ENCODE measurements at places on chromosomes 12 and 14. TPM values are rescaled to one million over a fixed set of nuclear protein-coding genes. Genes with fewer than 3 reads are reported as not detected.

Gene B4GALNT1
- 4.0 TPM for total RNA-seq

Gene TEX52
- total RNA-seq: 0.12 TPM

Gene RD3L
- not detected for total RNA-seq

Gene LHX5
- not detected for total RNA-seq

Gene GPD1
- not detected for total RNA-seq

Gene EIF5
- 230 TPM for total RNA-seq

Gene CD163
- not detected for total RNA-seq

Gene PRPF40B
- total RNA-seq: 12.4 TPM

Gene ZNF891
- 1.00 TPM for total RNA-seq

Gene SLC7A8
- total RNA-seq: 21.5 TPM

Gene KERA
- total RNA-seq: not detected

Gene PLA2G1B
- total RNA-seq: not detected

Gene TAS2R7
- total RNA-seq: not detected

Gene SYT1
- total RNA-seq: 2.3 TPM

Gene CFAP251
- 2.3 TPM for total RNA-seq

Gene DENR
- 37.9 TPM for total RNA-seq

Gene JPH4
- not detected for total RNA-seq

Gene IKBIP
- 82.9 TPM for total RNA-seq

Gene TMPRSS12
- not detected for total RNA-seq

Gene MEG3
- total RNA-seq: 81.9 TPM

Gene A2ML1
- total RNA-seq: not detected

Gene FAM186B
- total RNA-seq: 0.22 TPM

Gene ADAM21
- total RNA-seq: 0.33 TPM

Gene ESRRB
- total RNA-seq: not detected

Gene KIF26A
- total RNA-seq: 1.5 TPM

Gene PRR4
- total RNA-seq: 1.1 TPM

Gene ABCB9
- 6.4 TPM for total RNA-seq

Gene CELA1
- total RNA-seq: not detected

Gene SOX5
- 18.2 TPM for total RNA-seq

Gene IGF1
- total RNA-seq: 0.25 TPM

Gene CDKL1
- 27.4 TPM for total RNA-seq

Gene PTPN6
- total RNA-seq: 0.11 TPM

Gene TMTC1
- total RNA-seq: 27.9 TPM

Gene PLEKHD1
- total RNA-seq: under 0.01 TPM

Gene PLBD1
- 1.4 TPM for total RNA-seq

Gene SERPINA12
- not detected for total RNA-seq

Gene JDP2
- 41.3 TPM for total RNA-seq

Data from uterine smooth muscle cell (primary cell).